Left lung (tissue), 14 donors: ENCODE measurements at places on chromosomes 4 and X. TPM values are rescaled to one million over a fixed set of nuclear protein-coding genes. Genes with fewer than 3 reads are reported as not detected.

DNA sequence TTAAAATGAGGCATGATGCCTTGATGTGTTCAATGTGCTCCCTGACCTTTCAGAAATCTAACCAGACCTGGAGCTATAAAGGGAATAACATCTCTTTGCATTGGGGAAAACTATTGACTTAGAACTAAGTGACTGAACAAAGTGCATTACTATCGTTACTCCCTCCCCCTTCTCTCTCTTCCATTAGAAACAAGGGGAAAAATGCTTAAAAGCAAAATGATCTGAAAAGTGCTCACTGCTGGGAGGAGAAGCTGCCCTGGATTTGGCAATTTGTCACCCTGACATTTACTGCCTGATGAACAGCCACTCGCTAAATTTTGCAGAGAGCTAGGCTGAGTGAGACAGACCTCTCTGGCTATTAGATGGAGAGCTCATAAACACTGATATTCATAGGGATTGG, 48.6 kb upstream of the PARM1 start:
- no peak for DNase-seq

GRCh38 chrX:42778096-42778495, at the start of gene PPP1R2C:
TSS of gene PPP1R2C (minus strand) at chrX:42778163. CDS start at chrX:42778079, 84 bp downstream.
- DNase-seq, result no peak

The CXCL1 gene
- 2.1 TPM for polyA plus RNA-seq

The RENBP gene
- 5.9 TPM for polyA plus RNA-seq

The NLGN3 gene
- polyA plus RNA-seq, result 6.4 TPM
